Pancreas (tissue), 10 donors: ENCODE measurements at places on chromosomes 13 and 19.

- no peak for DNase-seq
These were observed 6.0 kb upstream of the ZNF765 start for GRCh38 chr19:53388904-53389303.

GRCh38 chr13:43269037-43269481 is 245.7 kb downstream of the DNAJC15 start:
- DNase-seq, result peak; percentile 52

GRCh38 chr19:416416-416815 is 7.5 kb upstream of the C2CD4C start:
- no peak for DNase-seq

- peak; percentile 63 for DNase-seq
These were observed 7.0 kb upstream of the TMC4 start for GRCh38 chr19:54179921-54180461.

DNA sequence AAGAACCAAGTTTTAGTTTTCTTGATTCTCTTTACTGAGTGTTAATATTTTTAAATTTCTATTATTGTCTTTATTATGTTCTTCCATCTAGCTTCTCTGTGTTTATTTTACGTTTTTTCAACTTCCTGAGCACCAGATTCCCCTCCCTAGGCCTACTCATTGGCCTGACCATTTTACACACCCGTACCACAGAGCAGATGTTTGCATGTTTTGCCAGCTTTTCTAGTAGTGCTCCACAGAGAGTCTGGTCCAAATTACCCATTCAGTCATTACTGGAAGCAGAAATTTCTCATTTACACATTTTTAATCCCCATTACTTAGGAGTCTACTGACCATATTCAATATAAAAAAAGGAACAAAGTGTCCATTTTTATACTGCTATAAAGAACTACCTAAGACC is 66.9 kb downstream of the ING1 start:
- no peak for DNase-seq

- DNase-seq, result no peak
These were observed 1.1 kb downstream of the ADAMTS10 start for GRCh38 chr19:8609279-8610040.

- no peak for DNase-seq
These were observed 66.5 kb upstream of the USPL1 start for GRCh38 chr13:30551189-30551588.

- no peak for DNase-seq
These were observed 268.7 kb downstream of the NHLRC3 start for GRCh38 chr13:39306639-39307589.

- peak; percentile 62 for DNase-seq
These were observed 40.5 kb downstream of the DZIP1 start for GRCh38 chr13:95603887-95604555.

DNA sequence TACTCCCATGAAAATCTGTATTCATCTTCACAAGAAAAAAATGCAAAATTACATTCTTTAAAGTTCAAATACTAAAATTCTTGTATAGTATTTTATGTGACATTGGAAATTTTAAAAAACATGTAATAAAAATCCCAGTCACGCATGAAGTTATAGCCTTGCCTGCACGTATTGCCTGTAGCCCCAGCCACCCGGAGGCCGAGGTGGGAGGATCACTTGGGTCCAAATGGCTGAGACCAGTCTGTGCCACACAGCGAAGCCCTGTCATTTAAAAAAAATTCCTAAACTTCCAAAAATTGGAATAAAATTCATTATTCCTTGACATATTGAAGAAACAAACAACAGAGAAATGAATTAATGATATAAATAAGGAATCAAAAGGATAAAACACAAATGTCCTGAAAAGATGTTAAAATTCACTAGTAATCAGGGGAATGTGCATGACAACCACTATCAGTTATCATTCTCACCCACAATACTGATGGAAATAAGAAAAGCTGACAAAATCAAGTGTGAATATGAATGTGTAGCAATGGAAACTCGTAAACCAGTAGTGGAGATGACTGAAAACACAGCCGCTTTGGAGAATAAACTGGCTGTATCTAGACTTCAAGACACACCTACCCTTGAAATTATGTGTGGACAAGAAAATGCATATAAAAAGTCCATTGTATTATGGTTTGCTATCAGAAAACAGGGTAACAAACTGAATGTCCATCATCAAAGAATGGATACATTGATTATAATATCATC is 7.5 kb downstream of the CARD8 start:
- no peak for DNase-seq

GRCh38 chr19:52967772-52968171 is 5.1 kb upstream of the ZNF816 start:
- no peak for DNase-seq

DNA sequence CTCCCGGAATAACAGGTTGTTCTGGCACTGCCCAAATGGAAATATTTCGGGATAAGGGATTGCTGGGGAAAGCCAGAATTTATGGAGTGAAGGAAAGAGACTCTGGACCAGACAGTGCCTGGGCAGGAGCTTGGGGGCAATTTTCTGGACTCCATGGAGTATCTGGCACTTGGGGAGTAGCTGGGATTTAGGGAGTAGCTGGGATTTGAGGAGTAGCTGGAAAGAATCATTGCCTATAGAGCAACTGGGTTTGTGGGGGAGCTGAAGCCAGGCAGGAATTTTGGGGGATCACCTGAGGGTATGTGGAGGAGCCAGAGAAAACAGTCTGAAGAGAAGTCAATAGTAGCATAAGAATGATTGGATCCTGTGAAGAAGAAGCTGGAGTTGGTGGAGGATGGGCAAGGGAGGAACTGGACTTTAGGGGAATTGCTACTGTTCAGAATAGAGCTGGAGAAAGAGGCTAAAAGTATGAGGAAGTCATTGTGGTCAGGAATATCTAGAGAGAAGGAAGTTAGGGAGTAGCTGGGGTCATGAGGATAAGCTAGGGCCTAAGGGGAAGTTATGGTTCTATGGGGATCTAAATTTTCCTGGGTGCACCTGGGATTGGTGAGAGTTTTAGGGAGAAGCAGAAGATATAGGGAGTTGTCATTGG is 14.8 kb downstream of the FSD1 start:
- no peak for DNase-seq

DNA sequence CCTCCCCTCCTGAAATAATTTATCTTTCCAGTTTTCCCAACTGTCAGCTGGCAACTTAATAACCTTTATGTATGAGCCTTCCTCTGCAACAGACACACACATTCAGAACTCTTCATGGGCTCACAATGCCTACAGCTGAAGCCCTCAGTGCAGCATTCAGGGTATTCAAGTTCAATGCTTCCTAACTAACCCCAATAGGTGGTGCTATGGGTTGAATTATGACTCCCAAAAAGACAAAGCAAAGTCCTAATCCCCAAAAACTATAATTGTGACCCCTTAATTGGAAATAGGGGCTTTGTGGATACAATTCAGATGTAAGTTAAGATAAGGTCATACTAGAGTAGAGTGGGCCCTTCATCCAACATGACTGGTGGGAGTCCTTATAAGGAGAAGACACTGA is 202.2 kb downstream of the SUCLA2 start:
- DNase-seq, result no peak

GRCh38 chr13:54383604-54384003 is 1355.0 kb downstream of the OLFM4 start:
- no peak for DNase-seq

DNA sequence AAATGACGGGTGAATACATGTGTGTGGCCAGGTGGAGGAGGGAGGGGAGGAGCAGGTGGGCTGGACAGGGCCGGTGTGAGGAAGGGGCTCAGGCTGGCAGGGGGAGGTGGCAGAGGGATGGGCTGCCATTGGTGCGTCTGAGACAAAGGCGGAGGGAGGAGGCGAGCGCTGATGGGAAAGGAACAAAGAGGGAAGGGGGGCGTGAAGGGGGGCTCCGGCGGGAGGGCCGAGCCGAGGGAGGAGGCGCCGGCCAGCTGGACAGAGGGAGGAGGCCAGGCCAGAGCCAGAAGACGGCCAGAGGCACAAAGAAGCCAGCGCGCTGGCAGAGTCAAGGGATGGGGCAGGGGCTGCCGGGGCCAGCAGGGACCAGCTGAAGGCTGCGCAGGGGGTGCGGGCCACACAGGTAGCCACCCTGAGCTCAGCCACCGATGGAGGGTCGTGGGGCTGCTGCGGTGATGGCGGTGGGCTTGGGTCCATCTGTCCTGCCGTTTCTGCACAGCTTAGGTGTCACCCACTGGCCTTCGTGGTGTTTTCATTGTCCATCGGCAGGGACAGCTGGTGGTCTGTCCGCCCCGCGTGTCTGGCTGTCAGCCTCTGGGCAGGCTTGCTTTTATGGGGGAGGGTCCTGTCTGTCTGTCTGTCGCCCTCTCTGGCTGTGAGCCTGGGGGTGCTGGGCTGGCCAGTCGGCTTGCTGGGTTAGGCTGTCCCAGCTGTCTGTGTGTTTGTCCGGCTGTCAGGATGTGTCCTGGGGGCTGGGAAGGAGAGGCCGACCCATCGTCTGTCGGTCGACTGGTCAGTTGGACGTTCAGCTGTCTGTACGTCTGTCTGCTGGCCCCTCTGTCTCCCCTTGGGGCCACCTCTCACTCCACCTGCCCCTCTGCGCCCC is 2.2 kb downstream of the APC2 start:
- DNase-seq, result no peak

- no peak for DNase-seq
These were observed 24.4 kb downstream of the WTIP start for GRCh38 chr19:34506026-34506370.

DNA sequence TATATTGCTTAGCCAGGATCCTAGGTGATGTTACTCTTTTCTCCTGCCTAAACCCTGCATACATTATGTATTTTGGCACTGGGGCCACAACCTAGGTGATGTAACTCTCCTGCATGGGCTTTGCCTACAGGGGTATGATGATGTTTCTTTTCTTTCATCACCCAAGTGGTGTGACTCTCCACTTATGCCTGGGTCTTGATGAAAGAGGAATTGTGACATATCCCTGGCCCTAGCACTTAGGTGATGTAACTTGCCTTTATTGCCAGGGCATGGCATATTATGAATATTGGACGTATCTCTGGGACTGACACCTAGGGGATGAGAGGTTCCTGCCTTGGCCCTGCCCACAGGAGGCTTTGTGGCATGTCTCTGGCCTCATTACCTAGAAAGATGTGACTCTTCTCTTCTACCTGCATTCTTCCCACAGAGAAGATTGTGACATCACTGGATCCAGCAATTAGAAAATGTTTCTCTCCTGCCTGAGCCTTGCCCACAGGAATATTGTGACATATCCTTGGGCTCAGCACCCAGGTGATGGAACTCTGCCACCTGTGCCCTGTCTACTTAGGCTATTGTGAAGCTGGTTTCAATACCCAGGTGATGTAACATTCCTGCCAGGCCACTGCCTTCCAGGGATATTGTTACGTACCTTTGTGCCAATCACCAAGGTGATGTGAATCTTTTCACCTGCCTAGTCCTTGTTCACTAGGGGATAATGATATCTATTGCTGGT is 27.3 kb upstream of the ZNF254 start:
- no peak for DNase-seq

GRCh38 chr13:73696271-73696670 is 437.9 kb downstream of the KLF12 start:
- no peak for DNase-seq

GRCh38 chr13:108733022-108733560 is 103.7 kb downstream of the MYO16 start:
- DNase-seq, result no peak

DNA sequence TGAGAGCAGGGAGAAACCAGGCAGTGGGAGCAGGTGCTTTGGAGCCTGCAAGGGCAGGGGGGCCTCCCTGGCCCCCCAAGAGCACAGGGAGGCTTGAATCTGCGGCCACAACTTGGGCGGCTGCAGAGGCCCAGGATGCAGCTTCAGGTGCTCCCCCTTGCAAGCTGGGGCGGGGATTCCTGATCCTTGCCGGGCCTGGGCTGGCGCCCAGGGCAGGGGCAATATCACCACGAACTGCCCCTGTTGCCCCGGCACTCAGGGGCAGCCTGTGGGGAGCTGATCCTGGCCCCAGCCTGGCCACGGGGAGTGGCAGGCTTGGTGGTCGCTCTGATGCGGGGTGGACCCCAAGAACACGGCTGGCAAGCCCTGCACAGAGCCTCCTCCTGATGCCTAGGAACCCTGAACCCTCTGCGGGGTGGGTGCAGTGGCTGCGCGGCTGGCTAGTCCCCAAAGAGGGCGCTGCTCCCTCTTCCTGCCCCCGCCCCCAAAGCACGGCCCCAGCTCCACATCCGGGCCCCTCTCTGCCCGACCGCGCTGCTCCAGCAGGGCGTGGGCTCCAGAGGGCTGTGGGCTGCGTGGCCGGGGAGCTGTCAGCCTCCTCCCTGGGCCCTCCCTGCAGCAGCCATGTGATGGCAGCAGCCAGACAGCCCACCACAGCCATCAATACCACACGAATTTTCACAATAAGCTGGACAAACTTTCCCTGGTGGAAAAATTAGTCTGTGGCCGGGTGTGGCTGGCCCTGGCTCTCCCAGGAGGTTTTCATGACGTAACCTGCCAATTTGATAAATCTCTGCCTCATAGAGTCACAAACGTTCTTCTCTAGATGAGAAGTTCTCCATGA is 21.0 kb downstream of the TNFSF9 start:
- no peak for DNase-seq
